Activated naive CD8-positive, alpha-beta T cell treated with anti-CD3 and anti-CD28 coated beads for 36 hours (primary cell): ENCODE measurements at places on chromosomes 4 and X. TPM values are rescaled to one million over a fixed set of nuclear protein-coding genes. Genes with fewer than 3 reads are reported as not detected.

HMX1 gene
- total RNA-seq = not detected

DNA sequence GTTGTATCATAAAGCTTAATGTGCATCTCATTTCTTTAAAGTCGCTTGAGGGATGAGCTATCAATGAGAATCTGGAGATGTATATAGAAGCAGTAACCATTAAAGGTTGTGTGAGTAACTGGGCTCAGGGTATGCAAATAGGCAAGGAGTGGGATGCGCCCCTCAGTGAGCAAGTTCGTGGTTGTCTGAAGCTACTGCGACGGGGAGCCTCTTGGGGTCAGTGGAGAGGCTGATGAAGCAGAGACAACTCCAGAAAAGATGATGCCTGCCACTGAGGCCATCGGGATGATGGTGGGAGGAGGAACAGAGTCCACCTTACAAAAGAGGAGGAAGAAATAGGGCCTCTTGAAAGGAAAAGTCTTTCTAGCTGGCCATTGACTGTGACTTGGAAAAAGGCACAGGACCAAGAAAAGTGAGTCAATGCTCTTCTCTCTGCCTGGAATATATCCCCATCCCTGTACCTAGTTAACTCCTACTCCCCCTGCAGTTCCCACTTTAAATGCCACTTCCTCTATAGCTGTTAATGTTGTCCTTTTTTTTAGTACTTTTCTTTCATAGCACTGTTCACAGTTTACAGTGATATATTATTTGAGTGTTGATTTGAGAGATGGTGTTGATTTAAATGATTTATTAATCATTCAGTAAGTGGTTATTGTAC is 51.4 kb upstream of the LSM6 start:
- no peaks in the 10 kb centered on the region for H3K27me3 ChIP-seq
- H3K27ac ChIP-seq = no peak overlapping the region
- no peaks in the 10 kb centered on the region for H3K36me3 ChIP-seq
- no peak for DNase-seq

GPAT3 gene
- 2.5 TPM for total RNA-seq

SLC7A11 gene
- 5.3 TPM for total RNA-seq

- H3K27me3 ChIP-seq = no peaks in the 10 kb centered on the region
- H3K4me1 ChIP-seq = no peaks in the 10 kb centered on the region
- DNase-seq = no peak
- no peaks in the 10 kb centered on the region for H3K36me3 ChIP-seq
- no peak overlapping the region for H3K27ac ChIP-seq
These were observed 124.5 kb upstream of the AGA start for GRCh38 chr4:177566691-177567090.

DNA sequence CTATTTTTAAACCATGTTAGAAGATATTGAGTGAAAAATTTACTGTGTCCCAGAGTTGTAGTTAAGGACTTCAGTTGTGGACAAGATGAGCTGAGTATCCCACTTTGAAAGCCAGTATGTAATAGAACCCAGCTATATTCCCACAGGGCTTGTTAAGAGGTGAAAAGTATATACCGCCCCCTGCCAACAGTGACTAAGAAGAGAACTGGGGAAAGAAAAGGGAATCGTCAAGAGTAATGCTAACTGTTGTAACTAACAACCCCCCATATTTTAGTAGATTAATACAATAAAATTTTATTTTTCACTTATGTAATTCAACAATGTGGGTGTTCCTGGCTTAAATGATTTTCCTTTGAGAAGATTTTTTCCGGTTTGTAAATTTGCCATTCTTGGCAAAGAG is 250.4 kb upstream of the GIMD1 start:
- no peaks in the 10 kb centered on the region for H3K27me3 ChIP-seq
- no peaks in the 10 kb centered on the region for H3K4me1 ChIP-seq
- no peak for DNase-seq
- H3K27ac ChIP-seq = no peak overlapping the region

DNA sequence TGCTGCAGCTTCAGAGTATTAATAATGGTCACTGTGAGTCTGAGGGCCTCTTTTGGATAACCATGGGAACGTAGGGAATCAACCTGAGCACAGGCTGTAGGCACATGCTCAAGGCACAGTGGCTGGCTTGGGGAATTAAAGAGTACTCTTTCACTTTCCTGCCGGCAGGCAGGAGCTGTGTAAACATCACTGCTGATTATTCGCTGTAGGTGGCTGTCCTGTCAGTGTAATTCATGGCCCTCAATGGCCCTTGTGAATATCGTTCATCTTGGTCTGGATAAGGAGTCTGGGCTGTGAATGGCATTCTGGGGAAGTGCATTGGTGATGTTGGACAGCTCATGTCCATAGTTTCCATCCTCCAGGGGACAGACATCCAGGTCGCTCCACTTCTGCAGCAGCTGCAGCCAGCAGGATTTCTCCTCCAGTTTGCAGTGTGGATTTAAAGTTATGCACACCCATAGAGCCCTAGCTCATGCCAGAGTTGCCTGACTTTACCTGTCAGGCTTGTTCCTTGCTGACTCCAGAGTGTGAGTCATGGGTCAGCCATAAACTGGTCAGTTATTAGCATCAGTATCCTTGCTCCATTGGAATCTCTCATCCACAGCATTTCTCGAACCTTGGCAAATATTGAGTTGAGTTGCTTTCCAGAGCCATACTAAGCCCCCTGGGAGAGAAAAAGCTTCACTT is 43.0 kb downstream of the C4orf33 start:
- no peaks in the 10 kb centered on the region for H3K4me1 ChIP-seq
- H3K36me3 ChIP-seq = no peaks in the 10 kb centered on the region
- no peak overlapping the region for H3K4me3 ChIP-seq
- no peak for DNase-seq
- H3K27ac ChIP-seq = no peak overlapping the region

DNA sequence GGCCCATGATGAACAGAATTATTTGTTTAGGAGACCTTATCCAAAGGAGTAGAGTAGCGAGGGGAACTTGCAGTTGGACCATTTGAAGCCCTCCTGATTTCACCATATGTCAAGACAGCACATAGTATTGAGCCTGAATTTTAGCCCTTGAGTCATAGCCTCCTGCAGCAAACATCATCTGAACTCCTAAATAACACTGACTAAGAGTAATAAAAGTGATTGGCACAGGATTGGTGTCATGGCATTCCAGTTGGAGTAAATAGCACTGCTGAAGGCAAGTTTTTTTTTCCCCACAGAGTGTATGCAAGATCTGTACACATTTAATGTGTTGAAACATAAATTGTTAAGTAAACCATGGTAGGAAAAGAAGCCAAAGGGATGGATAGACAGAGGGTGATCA is 89.0 kb downstream of the COMMD8 start:
- H3K4me1 ChIP-seq = no peaks in the 10 kb centered on the region
- H3K27ac ChIP-seq = no peak overlapping the region
- no peak for DNase-seq
- H3K27me3 ChIP-seq = peaks cover 10% of the 10 kb centered on the region
- no peak overlapping the region for H3K4me3 ChIP-seq
- H3K36me3 ChIP-seq = no peaks in the 10 kb centered on the region

ADH1C gene
- not detected for total RNA-seq

DNA sequence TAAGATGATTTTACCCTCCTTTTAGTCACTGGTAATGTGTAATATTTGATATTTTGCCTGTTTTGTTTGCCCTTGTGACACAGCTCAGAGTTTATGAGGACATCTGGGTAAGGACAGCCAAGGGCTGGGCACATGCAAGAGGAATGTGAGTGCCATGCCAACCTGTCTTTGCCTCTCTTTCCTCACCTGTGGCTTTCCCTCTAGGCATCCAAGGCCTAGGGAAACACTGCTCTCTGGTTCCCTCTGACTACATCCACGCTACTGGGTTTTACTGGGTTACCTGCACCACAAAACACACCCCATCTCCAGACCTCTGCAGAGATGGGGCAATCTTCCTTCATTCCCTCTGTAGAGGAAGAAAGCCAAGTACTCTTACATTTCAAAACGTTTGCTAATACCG is 7.7 kb downstream of the HPGDS start:
- H3K4me3 ChIP-seq = no peak overlapping the region
- H3K4me1 ChIP-seq = peaks cover 14% of the 10 kb centered on the region
- peak overlapping the region; percentile 66 for H3K27ac ChIP-seq
- no peak for DNase-seq
- no peaks in the 10 kb centered on the region for H3K27me3 ChIP-seq
- H3K36me3 ChIP-seq = no peaks in the 10 kb centered on the region

GAB1 gene
- total RNA-seq = 0.74 TPM

NR0B1 gene
- not detected for total RNA-seq

DNA sequence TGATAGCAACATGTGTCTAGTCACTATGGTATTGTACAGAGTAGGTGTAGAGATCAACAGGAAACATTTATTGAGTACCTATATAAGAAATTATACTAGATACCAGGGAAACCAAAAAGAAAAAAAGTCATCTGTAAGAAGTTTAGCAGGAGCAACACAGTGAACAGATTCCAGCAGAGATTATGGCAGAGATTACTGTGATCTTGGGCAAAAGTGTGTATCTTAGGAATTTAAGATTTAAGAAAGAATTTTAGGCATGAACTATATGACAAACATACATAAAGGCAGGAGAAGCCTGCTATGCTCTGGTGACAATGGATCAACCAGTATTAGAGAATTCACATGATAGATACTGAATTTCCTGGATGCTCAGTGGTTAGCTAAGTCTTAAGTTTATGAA is 37.9 kb downstream of the SNCA start:
- no peaks in the 10 kb centered on the region for H3K4me1 ChIP-seq
- peaks cover 5% of the 10 kb centered on the region for H3K27me3 ChIP-seq
- no peak for DNase-seq
- no peaks in the 10 kb centered on the region for H3K36me3 ChIP-seq

MAGEA1 gene
- total RNA-seq = not detected

DNA sequence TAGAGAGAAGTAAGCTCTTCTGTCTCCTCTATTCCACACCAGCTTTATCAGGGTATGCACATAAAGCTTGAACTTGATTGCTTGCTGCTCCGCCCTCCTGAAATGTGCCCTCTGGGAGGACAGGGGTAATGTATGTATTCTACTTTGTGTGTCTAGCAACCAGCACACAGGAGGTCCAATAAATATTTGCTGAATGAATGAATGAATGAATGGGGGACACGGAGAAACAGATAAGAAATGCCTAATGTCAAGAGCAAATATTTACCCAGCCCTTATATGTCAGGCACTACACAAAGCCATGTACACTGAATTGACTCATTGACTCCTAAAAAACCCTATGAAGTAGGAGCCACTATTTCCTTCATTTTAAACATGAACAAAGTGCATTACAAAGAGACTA is 2.3 kb upstream of the MSL3 start:
- H3K27me3 ChIP-seq = no peaks in the 10 kb centered on the region
- H3K4me3 ChIP-seq = no peak overlapping the region
- peaks cover 4% of the 10 kb centered on the region for H3K36me3 ChIP-seq
- no peak for DNase-seq
- peaks cover 2% of the 10 kb centered on the region for H3K4me1 ChIP-seq

- H3K27ac ChIP-seq = no peak overlapping the region
- no peak overlapping the region for H3K4me3 ChIP-seq
- no peak for DNase-seq
These were observed 3.9 kb upstream of the ODAM start for GRCh38 chr4:70191647-70192046.

GRCh38 chr4:106149026-106149425 is 167.0 kb downstream of the TBCK start:
- peaks cover 78% of the 10 kb centered on the region for H3K36me3 ChIP-seq
- no peaks in the 10 kb centered on the region for H3K27me3 ChIP-seq
- H3K4me1 ChIP-seq = no peaks in the 10 kb centered on the region
- no peak overlapping the region for H3K4me3 ChIP-seq
- DNase-seq = no peak

DNA sequence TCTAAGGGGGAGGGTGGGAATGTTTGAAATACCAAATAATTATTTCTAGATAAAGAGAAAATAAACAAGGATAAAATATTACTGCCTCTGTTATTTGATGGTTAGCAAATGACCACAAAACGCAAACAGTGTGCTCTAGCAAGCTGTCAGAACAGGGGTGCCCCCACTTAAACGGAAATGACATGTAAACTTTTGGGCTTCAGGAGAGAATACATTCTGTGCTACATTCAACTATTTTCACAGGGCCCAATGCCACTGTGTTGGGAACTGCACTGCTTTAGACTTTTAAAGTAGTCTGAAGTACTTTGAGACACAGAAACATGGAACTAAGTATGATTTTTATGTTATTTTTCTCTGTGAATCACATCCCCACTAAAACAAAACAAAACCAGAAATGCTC is 14.1 kb downstream of the CD40LG start:
- H3K27me3 ChIP-seq = no peaks in the 10 kb centered on the region
- H3K36me3 ChIP-seq = peaks cover 53% of the 10 kb centered on the region
- H3K4me1 ChIP-seq = peaks cover 50% of the 10 kb centered on the region

CT83 gene
- total RNA-seq = not detected

DNA sequence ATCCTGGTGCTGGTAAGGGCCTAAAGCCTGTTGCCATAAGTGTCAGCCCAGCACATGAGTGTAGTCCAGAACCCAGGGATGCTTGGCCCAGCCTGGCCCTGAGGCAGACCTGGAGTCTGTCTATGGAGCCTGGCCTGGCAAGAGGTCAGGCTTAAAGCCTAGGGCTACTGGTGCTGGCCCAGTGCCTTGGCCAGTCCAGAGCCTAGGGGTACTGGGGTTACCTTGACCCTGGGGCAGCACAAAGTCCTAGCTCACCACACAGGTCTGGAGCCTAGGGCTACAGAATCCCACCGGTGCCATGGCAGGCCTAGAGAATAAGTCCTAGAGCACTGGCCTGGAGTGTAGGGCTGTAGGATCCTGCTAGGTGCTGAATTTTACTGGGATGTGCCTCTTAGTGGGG is 393.8 kb downstream of the MAGEE1 start:
- H3K27me3 ChIP-seq = no peaks in the 10 kb centered on the region
- DNase-seq = no peak
- H3K27ac ChIP-seq = no peak overlapping the region

CORIN gene
- total RNA-seq = not detected

GRCh38 chr4:141002323-141002805 is 130.9 kb downstream of the RNF150 start:
- H3K4me3 ChIP-seq = no peak overlapping the region
- no peaks in the 10 kb centered on the region for H3K36me3 ChIP-seq
- H3K27me3 ChIP-seq = peaks cover 3% of the 10 kb centered on the region
- no peak overlapping the region for H3K27ac ChIP-seq

- no peak for DNase-seq
- no peaks in the 10 kb centered on the region for H3K4me1 ChIP-seq
- no peak overlapping the region for H3K27ac ChIP-seq
- H3K27me3 ChIP-seq = no peaks in the 10 kb centered on the region
- no peaks in the 10 kb centered on the region for H3K36me3 ChIP-seq
- H3K4me3 ChIP-seq = no peak overlapping the region
These were observed 8.2 kb downstream of the NAA11 start for GRCh38 chr4:79317711-79318110.

- H3K4me1 ChIP-seq = peaks cover 18% of the 10 kb centered on the region
- H3K27ac ChIP-seq = no peak overlapping the region
- no peak for DNase-seq
- no peak overlapping the region for H3K4me3 ChIP-seq
These were observed 68.3 kb downstream of the AFAP1 start for GRCh38 chr4:7871356-7871755.

DNA sequence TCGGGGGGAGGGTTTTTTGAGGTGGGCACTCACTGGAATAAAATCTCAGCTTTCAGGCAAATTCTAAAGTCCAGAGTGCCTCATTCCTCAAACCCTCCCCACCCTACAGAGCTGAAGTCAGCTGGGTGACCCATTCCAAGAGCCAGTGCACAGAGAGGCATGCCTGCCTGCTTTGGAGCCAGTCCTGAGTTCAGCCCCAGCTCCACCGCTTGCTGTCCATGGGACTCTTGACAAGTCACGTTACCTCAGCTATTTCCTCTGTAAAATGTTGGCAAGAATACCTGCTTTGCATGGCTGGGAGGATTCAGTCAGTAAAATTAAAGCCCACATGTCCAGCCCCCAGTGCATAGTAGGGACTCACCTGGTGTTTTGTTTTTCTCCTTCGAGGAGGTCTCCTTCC is 125.9 kb upstream of the PJA1 start:
- no peaks in the 10 kb centered on the region for H3K36me3 ChIP-seq
- DNase-seq = no peak
- no peak overlapping the region for H3K4me3 ChIP-seq
- H3K4me1 ChIP-seq = no peaks in the 10 kb centered on the region
